Cardiac atrium fibroblast (primary cell): ENCODE measurements at places on chromosomes 12 and 14. TPM values are rescaled to one million over a fixed set of nuclear protein-coding genes. Genes with fewer than 3 reads are reported as not detected.

Gene FITM1
- 0.32 TPM in 1 of 2 replicates, not detected in the other for total RNA-seq

Gene DYNLL1
- 292 and 308 TPM in 2 replicates for total RNA-seq

Gene SIVA1
- total RNA-seq, result 184 and 211 TPM in 2 replicates

Gene EPYC
- total RNA-seq, result not detected in 2 replicates

Gene PUS7L
- 9.2 and 13.6 TPM in 2 replicates for total RNA-seq

Gene AQP5
- total RNA-seq, result 3.1 and 6.5 TPM in 2 replicates

Gene ZBTB42
- 3.1 and 3.4 TPM in 2 replicates for total RNA-seq

Gene C12orf50
- total RNA-seq, result not detected in 2 replicates

Gene NKX2-1
- total RNA-seq, result not detected in 2 replicates

Gene PPFIA2
- total RNA-seq, result 6.5 TPM in 1 of 2 replicates, not detected in the other

Gene PLEKHA5
- 8.1 and 12.2 TPM in 2 replicates for total RNA-seq

Gene METTL25
- 11.3 and 15.5 TPM in 2 replicates for total RNA-seq

Gene RFX4
- total RNA-seq, result not detected in 2 replicates

Gene CPNE8
- 9.4 and 13.4 TPM in 2 replicates for total RNA-seq

Gene MMP19
- 34.8 and 40.3 TPM in 2 replicates for total RNA-seq

Gene CLEC2B
- 9.2 and 12.5 TPM in 2 replicates for total RNA-seq

Gene PELI2
- 9.1 and 23.8 TPM in 2 replicates for total RNA-seq

Gene DPPA3
- total RNA-seq, result not detected in 2 replicates

Gene TTLL5
- total RNA-seq, result 5.2 and 37.9 TPM in 2 replicates

Gene IL26
- total RNA-seq, result 0.32 TPM in 1 of 2 replicates, not detected in the other

Gene MFAP5
- total RNA-seq, result 13.0 and 22.7 TPM in 2 replicates

Gene LRTM2
- not detected in 2 replicates for total RNA-seq

Gene SCN8A
- 0.16 and 0.18 TPM in 2 replicates for total RNA-seq

Gene ASPG
- total RNA-seq, result not detected in 2 replicates

Gene CCDC197
- total RNA-seq, result not detected in 2 replicates

Gene CFAP251
- total RNA-seq, result 1.6 and 2.6 TPM in 2 replicates

Gene ISM2
- 0.97 and 1.1 TPM in 2 replicates for total RNA-seq

Gene ZC3H14
- total RNA-seq, result 30.1 and 46.3 TPM in 2 replicates

Gene PLEKHH1
- under 0.01 TPM in 1 of 2 replicates, not detected in the other for total RNA-seq

Gene ARMH4
- 2.1 and 2.2 TPM in 2 replicates for total RNA-seq

Gene PRPH
- total RNA-seq, result 1.3 TPM in 1 of 2 replicates, not detected in the other

Gene SDS
- not detected in 2 replicates for total RNA-seq

Gene RD3L
- total RNA-seq, result not detected in 2 replicates

Gene KRT7
- 85.9 and 90.6 TPM in 2 replicates for total RNA-seq

Gene OR4Q3
- not detected in 2 replicates for total RNA-seq

Gene PZP
- total RNA-seq, result not detected in 2 replicates

Gene SERPINA12
- not detected in 2 replicates for total RNA-seq

Gene RHEBL1
- total RNA-seq, result not detected in 2 replicates

Gene ZFHX2
- total RNA-seq, result not detected in 2 replicates

Gene BTBD7
- 9.6 and 13.3 TPM in 2 replicates for total RNA-seq

Gene ACOT6
- not detected in 2 replicates for total RNA-seq
